ENCODE measurements at places on chromosomes 1 and 21. TPM values are rescaled to one million over a fixed set of nuclear protein-coding genes. Genes with fewer than 3 reads are reported as not detected.

DNA sequence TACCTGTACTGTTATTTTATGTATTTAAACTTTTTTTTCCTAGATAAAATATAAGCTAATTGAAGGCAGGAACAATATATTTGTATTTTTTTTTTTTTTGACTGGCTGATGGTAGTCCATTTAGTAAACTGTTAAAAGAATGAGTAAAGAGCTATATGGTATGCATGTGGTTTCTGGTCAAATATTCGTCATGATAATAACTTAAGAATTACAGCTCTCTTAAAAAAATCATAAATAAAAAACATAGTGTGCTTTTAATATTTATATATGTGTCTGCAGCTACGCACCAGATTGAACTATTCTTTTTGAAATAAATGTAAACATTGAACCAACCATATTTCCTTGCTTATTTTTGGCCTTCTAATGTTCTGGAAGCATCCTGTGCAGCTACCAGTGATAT, 272.3 kb upstream of the C1orf105 start:
- H3K4me3 ChIP-seq = no peak overlapping the region
- DNase-seq = no peak
- no peak overlapping the region for H3K27ac ChIP-seq
- peaks cover 4% of the 10 kb centered on the region for H3K4me1 ChIP-seq
- H3K27me3 ChIP-seq = no peaks in the 10 kb centered on the region
- no peaks in the 10 kb centered on the region for H3K36me3 ChIP-seq

RYR2 gene
- not detected for total RNA-seq

CASZ1 gene
- total RNA-seq = 9.8 TPM

TSPAN1 gene
- not detected for total RNA-seq

DNA sequence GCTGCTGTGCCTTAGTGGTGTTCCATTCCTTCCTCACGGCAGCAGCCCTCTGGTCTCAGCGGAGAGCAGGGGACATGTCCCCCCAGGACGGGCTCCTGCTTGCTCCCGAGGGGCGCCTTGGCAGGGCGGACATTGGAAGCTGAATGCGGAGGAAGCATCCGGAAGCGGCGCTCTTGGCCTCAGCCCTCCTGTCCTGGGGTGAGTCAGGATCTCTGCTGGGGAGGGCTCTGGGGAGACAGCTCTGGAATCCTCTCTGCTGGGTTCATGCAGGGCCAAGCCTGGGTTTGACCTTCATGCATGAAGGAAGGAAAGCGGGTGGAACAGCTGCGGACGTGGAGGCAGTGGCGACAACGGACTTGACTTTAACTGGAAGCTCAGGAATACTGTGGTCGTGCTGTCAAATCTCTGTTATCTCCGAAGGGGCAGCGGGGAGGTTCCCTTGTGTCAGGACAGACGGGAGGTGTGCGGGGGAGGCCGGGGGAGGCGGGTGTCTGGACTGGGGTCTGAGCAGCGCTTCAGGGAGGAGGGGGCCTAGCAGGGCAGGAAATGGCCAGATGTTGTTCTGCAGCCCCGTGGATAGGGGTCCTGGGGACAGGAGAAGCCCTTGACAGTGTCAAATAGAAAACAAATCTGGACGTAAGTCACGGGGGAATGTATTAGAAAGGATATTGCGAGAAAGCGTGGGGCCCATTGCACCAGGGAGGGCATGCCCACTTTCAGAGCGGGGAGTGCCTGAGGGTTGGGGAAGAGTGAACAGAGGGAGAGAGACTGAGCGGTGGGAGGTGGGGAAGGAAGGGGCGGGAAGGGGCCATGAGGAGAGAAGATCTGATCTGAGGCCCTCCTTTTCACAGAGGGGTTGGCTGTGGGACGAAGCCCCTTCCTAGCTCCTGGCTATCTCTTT, 26.6 kb downstream of the CRYAA start:
- H3K4me1 ChIP-seq = peaks cover 9% of the 10 kb centered on the region
- H3K27me3 ChIP-seq = peaks cover 16% of the 10 kb centered on the region
- H3K27ac ChIP-seq = peak overlapping the region; percentile 5
- H3K36me3 ChIP-seq = peaks cover 4% of the 10 kb centered on the region

CR1L gene
- total RNA-seq = not detected

OR2L3 gene
- not detected for total RNA-seq

LCE3A gene
- not detected for total RNA-seq

DNA sequence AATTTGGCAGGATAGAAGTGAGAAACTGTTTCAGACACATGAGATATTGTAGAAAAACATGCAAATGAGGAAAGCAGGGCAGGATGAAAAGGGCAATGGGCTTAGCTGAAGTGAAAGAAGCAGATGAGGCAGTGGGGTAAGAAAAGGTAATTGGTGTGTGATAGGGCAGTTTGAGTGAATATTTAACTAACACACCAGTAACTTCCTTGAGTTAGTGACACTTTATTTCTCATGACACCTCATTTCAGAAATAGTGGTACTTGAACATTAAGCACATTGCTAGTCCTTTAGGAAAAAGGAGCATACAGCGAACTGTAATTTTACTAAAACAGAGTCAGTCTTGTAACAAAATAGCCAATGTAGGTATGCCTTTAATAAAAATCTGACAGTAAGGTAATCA, 415.0 kb downstream of the DPYD start:
- no peaks in the 10 kb centered on the region for H3K4me1 ChIP-seq
- DNase-seq = no peak
- H3K27me3 ChIP-seq = no peaks in the 10 kb centered on the region
- H3K36me3 ChIP-seq = peaks cover 5% of the 10 kb centered on the region
- no peak overlapping the region for H3K4me3 ChIP-seq

HPCAL4 gene
- 2.0 TPM for total RNA-seq

USH2A gene
- total RNA-seq = not detected

- H3K27ac ChIP-seq = no peak overlapping the region
- H3K4me3 ChIP-seq = no peak overlapping the region
- H3K4me1 ChIP-seq = peaks cover 15% of the 10 kb centered on the region
- peak; percentile 67 for DNase-seq
These were observed 8.8 kb upstream of the FGR start for GRCh38 chr1:27643600-27644368.

COL9A2 gene
- 1.9 TPM for total RNA-seq

FOXD2 gene
- total RNA-seq = 0.15 TPM

KLHL17 gene
- total RNA-seq = 27.1 TPM

LENEP gene
- 0.85 TPM for total RNA-seq

GRCh38 chr1:105736349-105736748, 1320.1 kb upstream of the PRMT6 start:
- no peak overlapping the region for H3K4me3 ChIP-seq
- DNase-seq = no peak
- H3K27ac ChIP-seq = no peak overlapping the region
- H3K36me3 ChIP-seq = no peaks in the 10 kb centered on the region
